ENCODE measurements at places on chromosomes 2 and 18.

- DNase-seq: no peak
These were observed 12.0 kb upstream of the GCFC2 start for GRCh38 chr2:75722687-75723086.

DNA sequence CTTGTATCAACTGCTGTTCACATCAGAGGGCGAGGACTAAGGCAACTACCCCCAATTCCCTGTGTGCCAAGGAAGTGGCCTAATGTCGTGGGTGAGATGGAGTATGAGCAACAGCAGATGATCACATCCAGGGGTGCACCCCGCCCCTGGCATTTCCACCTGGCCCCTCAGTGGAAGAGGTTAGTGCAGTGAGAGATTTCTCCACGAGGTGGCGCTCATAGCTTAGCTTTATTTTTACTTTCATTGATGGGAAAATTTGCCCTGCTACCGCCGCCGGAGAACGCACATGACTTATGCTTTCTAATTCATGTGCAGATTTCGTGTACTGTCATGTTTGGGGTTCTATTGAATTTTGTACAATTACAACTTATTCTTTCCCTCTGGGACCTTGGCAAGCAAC is 470.6 kb upstream of the MEX3C start:
- peak; percentile 21 for DNase-seq

- no peak for DNase-seq
These were observed 185.5 kb upstream of the FN1 start for GRCh38 chr2:215621381-215621780.

- DNase-seq: peak; percentile 21
These were observed 45.6 kb downstream of the RAMP1 start for GRCh38 chr2:237904831-237905599.

DNA sequence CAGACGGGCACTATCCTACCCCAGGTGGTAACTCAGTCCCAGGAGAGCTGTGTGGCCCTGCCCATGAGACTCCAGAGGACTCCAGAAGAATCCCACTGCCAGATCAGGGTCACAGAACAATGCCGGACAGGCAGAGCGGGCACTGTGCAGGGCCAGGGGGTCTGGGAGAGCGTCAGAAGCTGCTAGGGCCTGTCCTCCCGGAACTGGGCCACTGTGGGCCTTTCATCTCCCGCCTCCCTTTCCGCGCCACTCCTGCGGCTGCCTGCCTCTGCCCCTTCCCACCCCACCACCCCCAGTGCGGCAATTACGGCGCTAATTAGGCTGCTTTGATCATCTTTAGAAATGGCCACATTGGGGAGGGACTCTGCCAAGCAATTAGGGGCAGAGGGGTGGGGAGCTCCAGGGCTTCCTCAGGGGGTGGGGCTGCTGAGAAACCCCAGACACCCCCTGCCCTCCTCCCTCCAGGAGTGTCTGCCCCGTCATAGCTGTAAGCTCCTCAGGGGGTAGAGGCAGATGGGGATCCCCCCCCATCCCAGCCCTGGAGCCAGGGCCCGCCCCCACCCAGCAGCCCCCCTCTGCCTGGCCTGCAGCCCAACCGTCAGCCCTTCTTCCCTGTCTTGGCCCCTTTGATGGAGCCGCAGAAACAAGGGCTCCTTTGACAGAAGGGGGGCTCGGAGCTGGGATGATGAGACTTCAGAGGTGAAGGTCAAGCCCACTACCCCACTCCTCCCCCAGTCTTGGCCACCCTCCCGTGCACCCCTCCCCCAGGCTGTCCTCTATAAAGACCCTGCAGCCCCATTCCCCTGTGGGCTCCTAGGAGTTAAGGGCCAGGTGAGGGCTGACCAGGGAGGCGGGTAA is at the start of gene PRSS56:
Gene PRSS56 (plus strand): TSS at position 808 of the 858 bp plus-strand sequence. CDS start 211 bp downstream, outside the sequence.
- DNase-seq: no peak

DNA sequence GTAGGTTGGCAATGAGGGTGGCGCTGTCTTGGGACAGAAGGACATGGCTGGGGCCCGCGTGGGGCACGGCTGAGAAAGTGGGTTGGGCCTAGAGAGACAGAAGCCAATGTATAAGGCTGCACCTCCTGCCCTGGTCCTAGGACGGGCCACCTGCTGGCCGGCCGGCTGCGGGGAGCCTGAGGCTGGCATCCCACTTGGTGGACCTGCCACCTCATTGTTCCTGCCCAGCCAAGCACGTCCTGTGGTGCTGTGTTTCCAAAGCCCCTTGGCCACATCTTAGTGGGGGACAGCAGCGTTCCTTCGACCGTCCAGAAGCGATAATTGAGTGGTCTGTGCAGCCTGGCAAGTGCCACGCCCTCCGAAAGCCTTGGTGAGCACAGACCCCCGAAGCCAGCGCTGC is 223.9 kb downstream of the LDLRAD4 start:
- DNase-seq: no peak

- no peak for DNase-seq
These were observed 18.3 kb upstream of the KIF3C start for GRCh38 chr2:26000561-26001082.

DNA sequence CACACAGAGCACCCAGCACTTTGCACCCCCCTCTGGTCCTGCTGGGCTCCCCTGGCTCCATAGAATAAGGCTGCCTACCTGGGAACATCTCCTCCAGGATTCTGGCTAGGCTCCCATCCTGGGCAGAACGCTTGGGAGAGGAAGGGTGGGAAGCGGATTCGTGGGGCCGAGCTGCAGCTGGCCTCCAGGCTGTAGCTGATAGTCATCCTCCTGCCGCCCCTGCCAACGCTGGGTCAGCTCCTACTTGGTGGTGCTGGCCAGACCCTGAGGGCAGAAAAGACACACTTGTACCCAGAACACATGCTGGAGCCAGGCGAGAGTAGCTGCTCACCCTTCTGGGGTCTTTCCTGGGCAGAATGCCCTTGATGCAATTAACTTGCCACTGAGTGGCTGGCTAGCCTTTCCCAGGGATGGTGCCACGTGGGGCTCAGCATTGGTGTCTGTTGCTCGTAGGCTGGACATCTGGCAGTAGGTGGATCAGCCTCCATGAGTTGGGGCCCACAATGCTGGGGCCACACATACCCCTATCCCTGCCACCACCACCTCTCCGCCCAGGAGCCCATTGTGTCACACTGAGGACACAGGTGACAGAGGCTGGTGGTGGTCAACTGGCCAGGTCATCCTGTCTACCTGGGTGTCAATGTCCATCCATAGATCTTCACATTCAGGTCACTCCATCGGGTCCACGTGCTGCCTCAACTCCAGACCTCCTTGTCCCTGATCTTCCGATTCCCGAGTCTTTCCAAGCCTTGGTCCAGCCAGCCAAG is 112.8 kb downstream of the NDUFA10 start:
- DNase-seq: no peak

DNA sequence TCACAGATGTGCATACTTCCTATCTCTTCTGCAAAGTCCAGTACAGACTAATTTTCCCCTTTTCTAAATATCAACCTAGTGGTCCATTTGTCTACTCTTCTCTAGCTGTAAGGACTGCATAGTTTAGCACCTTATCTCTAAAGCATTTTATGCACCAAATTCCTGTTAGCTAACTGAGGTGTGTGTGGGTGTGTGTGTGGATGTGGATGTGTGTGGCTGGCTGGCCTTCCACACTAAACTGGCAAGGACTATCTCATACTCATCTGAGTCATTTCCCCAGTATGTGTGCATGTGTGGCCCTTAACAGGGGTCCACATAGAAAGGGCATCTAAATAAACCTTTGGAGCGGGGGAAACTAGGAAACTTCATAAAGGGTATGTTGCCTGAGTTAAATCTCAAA is 139.6 kb downstream of the TTC32 start:
- DNase-seq: no peak

DNA sequence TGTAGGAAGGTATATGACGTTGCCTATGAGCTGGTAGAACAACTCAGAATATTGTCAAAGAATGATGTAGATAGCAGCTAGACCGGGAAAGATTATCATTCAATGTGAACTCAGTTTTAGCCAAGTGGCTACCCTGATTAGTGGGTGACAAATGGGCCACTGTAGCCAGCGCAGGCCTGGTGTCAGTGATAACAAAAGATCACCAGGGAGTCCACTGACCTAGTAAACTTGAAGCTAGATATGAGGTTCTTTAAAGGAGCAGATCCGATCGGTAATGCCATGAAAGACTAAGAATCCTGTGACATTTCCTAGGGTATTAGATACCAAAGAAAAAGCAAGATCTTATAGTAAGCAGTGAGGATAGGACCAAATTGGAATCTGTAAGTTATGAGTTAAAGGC is 180.9 kb downstream of the GCA start:
- no peak for DNase-seq

DNA sequence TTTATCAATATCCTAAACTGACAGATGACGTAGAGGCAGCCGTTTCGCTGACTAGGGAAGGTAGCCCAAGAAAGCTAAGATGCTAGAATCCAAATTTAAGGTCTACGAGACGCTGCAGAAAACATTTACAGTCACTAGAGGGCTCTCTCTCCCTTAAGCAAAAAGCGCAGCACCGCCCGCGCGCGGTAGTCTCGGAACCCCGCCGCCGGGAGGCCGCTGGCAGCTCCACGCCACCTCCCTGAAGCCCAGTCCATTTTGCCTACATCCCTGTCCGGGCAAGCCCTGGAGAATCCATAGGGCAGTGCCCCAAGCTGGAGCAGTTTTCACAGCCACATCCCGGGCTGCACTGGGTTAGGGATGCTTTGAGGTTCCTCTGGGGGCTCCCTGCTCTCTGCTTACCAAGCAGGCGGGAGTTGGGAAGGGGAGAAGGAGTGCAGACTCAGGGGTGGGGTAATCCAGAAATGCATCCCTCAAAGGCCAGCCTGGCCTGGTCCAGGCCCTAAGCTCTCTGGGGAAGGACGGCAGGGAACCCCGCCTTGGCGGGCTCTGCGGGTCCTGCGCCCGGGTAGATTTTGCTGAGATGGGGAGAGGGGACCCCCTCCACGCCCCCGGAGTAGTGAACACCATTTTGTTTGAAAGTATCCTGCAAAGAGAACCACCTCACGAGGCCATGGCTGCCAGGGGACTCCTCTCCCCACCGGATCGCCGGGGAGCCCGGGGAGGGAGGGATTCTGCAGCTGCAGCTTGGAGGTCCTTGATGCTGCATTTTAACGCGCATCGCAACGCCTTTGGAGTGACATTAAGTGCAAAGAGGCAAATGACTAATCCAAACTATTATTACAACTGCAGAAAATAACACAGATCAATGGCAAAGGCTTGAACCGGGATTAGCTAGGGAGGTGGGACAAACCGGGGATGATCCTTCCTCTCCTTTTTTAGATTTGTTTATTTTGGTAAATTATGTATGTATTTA is 1.3 kb upstream of the DPYSL5 start:
- DNase-seq: no peak

GRCh38 chr18:13217466-13217961 is 1.0 kb upstream of the LDLRAD4 start:
- DNase-seq: peak; percentile 22

GRCh38 chr2:91975130-91975491 is 2896.1 kb upstream of the TEKT4 start:
- DNase-seq: no peak

DNA sequence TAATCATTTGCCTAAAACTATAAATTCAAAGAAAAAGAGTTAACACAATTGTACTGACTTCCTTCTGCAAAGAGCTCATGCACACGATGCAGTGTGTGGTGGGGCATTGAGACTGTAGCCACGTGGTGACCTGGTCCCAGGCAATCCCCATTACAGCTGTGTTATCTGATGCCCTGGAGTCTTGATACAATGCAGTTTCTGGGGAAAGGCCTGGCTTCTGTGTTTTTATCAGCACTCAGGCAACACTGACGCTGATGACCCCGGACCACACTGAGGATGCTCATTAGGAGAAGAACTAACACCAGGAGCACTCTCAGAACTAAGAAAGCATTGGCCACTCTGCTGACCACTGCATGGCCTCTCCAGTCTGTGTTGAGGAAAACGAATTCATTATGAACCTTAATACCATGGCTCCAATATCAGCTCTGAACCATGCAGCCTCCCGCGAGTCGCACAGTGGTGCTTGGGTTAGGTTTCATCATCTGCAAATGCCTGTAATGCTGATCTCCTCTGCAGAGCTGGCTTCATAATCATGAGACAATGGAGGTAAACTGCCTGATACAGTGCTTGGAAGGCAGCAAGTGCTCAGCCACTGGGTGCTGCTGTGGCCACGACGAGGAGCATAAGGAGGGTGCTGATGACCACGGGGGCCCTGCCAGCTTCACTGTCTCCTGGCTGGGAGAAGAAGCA is 218.5 kb downstream of the MYT1L start:
- DNase-seq: no peak

DNA sequence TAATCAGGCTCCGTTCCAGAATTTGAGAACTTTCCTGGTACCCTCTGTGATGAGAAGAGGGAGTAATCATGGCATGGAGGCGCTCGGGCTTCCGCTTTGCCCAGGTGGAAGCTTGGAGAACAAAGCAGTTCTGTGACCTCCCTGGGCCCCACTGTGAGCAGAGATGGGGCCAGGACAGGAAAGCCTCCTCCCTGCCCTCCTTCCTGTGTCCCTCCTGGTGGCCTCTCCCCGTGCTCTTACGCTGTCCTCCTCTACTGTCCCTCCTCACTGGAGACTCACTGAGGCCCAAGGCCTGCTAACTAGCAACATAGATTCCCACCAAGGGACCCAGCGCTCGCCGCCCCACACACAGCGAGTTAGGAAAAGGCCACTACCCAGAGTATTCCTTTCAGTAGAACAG is 119.8 kb downstream of the MAPK4 start:
- no peak for DNase-seq
